ENCODE measurements at places on chromosomes 4 and X. TPM values are rescaled to one million over a fixed set of nuclear protein-coding genes. Genes with fewer than 3 reads are reported as not detected.

Gene EPGN
- 0.40 TPM for total RNA-seq

- no peak for DNase-seq
Measured at GRCh38 chr4:23770011-23770410, 119.8 kb downstream of the PPARGC1A start.

DNA sequence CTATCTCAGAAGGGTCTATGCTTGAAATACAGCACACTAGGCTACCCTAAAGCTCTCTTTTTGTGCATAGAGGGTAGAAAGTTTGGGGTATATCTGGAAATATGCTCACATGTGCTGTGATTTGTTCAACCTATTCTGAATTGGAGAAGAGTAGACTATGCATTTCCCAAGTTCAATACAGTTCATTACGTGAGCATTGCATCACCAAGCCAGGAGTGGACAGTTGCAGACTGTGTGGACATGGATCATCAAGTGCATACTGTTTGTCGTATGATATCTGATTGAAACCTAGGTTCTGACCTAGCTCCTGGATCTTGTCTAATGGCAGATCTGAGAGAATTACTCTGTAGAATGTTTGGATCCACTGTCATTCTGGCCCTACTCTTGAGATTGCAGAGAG, 161.1 kb downstream of the FRAS1 start:
- no peak for DNase-seq

GRCh38 chr4:10811991-10812390, 127.4 kb upstream of the CLNK start:
- DNase-seq, result no peak

- no peak for DNase-seq
Measured at GRCh38 chr4:177315767-177316464, 6.2 kb downstream of the NEIL3 start.

DNA sequence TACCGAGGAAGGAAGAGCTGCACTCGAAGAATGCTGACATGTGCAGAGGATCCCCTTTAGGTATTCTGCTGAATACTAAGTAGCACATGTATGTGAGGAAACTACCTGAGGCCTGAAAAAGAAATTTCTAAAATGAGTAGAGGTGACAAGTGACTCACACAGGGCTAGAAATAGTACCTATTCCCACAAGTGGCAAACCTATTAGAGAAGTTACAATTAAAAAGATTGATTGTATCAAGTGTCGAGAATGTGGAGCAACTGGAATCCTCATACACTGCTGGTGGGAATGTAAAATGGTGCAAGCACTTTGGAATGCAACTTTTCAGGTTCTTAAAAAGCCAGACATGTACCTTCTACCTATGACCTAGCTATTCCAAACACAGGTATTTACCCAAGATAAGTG, 47.4 kb downstream of the CCSER1 start:
- peak; percentile 48 for DNase-seq

GRCh38 chr4:47945930-47946726, 31.7 kb upstream of the NFXL1 start:
- no peak for DNase-seq

GRCh38 chr4:151567056-151567455, 158.1 kb downstream of the FHIP1A start:
- DNase-seq, result no peak

Measured in Calu3 (cell line).